Adrenal gland (tissue), 19 donors: ENCODE measurements at places on chromosomes 4 and X. TPM values are rescaled to one million over a fixed set of nuclear protein-coding genes. Genes with fewer than 3 reads are reported as not detected.

DNA sequence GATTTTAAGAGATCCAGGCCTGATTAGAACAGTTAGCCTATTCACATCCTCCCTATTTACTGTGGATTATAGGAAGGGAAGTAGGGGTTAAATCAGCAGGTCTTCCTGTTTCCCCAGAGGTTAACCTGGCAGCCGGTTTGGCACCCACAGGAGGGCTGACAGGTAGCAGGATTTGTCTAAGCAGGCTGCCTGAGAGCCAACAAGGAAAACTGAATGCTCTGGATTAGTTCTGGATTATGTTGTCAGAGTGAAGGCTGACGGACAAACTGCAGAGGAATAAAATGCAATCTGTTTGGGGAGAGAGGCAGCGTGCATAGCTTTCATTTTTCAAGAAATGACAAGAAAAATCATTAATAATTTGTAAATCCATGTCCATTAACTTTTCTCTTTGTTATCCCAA, 397.1 kb upstream of the FAM241A start:
- DNase-seq: no peak

Gene KCNIP4
- 2.6 TPM for total RNA-seq

- DNase-seq: no peak
Measured at GRCh38 chr4:92501456-92501855, 197.7 kb downstream of the GRID2 start.

Gene CCDC149
- 5.2 TPM for total RNA-seq

DNA sequence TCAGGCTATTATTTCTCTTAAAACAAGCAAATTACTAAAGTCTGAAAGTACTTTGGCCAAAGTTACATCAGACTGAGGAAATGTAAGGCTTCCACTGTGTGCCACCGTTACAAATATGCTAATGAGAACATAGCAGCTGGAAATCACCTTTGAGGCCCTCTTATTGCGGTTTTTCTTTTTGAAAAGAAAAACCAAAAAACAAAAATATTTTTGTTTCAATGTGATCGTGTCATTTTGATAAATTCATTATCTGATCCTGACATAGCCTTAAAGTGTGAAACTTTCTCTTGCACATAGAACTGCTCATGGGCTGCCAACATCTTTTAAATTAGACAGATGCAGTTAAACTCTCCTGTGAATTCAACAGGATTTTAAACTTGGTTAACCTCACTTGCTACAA, 2.8 kb upstream of the TIFA start:
- DNase-seq: no peak

DNA sequence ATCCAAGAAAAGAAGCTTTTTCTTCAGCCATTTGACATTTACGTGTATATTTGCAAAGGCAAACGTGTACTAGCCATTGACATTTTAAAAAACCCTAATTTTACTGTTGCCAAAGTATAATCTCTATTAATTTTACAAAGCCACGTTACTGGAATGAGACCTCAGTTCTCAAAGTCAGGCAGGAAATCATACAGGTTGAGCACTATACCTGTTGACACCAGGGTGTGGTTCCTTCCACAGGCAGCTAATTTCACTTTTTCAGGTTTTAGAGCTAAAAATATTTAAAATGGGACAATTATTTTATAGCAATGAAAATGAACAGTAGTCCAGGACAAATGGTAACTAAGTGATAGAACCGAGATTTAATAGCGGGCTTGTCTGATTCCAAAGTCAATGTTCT, 6.5 kb downstream of the RPGR start:
- no peak for DNase-seq

GRCh38 chr4:25635501-25635900, 20.1 kb upstream of the SLC34A2 start:
- no peak for DNase-seq

DNA sequence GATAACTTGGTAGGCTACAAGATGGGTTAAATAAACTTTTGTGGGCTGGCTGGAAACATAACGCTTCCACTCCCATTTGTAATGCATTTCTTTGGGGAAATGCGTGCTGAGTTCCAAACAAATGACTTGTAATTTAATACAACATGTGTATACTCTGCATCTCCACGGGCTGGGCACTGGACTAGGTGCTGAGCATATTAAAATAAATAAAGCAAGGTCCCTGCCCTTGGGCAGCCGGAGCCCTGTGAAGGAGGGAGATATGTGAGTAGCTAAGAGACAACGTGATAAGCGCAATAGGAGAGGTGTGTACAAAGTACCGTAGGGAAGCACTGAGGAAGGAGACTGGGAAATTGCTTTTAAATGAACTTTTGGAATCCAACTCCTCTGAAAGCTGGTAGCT, 147.2 kb upstream of the RBPJ start:
- DNase-seq: no peak

Gene ZCCHC12
- total RNA-seq: not detected

DNA sequence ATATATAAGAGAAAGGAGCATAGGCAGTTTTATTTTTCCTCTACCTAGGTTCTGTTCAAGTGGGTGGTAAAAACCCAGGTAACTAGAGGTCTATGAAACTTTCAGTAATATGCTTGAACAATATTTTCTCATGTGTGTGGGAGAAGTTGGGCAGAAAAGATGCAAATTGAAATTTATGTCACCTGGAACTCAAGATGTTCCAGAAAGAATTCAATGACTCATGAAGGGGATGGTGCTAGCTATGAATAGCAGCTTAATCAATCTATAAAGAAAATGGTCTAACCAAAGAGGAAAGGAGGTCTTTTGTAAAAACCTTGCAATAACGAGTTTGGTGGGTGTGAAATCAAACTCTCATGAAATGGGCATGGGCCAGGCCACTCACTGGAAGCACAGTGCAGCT, 263.8 kb downstream of the INPP4B start:
- no peak for DNase-seq

- DNase-seq: no peak
Measured at GRCh38 chr4:71300964-71301363, 37.9 kb upstream of the SLC4A4 start.

DNA sequence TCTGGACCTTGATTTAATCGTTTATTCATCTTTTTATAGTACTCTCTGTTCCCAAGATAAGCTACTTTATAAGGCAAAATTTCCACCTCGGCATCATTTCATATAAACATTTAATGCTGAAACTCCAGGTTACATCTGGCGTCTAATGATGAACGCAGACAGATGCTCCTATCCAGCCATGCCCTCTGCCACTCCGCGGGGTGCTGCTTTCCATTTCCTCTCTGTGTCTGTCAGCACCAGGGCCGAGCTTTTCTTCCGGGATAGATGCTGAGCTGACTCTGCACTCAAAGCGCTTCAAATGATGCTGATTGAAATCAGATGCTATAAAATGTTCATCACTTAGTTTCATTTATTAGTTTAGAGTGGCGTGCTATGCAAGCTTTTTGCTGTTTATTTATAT, 80.5 kb upstream of the HELT start:
- DNase-seq: no peak

- DNase-seq: no peak
Measured at GRCh38 chr4:26317766-26318165, 3.0 kb upstream of the RBPJ start.

Gene KIT
- total RNA-seq: 2.8 TPM

- DNase-seq: no peak
Measured at GRCh38 chr4:113444386-113444785, 317.2 kb downstream of the CAMK2D start.

Gene COL4A6
- 0.14 TPM for total RNA-seq

Gene MAGEA2
- not detected for total RNA-seq

GRCh38 chr4:181835348-181835747, 407.9 kb upstream of the TENM3 start:
- no peak for DNase-seq

- DNase-seq: no peak
Measured at GRCh38 chr4:74547042-74547441, 102.1 kb downstream of the AREG start.

- DNase-seq: no peak
Measured at GRCh38 chr4:36269101-36269500, 12.3 kb upstream of the DTHD1 start.

- DNase-seq: no peak
Measured at GRCh38 chr4:37882665-37883296, 8.1 kb upstream of the TBC1D1 start.

DNA sequence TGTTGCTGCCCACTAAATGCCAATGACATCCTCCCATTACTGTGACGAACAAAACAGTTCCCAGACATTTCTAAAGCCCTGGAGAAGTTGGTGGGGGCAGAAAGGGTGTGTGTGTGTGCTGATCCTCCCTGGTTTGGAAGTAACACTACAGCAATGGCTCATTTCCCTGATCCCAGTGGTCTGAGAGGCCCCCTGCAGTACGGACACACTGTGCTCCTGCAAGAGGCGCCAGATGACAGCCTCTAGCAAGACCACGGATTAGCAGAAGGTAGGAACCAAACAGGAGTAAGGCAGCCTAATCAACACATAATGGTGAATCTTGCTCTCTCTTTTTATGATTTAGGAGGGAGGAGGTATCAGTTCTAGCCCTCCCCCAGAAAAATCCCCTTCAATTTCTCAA, 49.6 kb downstream of the CHRDL1 start:
- no peak for DNase-seq

DNA sequence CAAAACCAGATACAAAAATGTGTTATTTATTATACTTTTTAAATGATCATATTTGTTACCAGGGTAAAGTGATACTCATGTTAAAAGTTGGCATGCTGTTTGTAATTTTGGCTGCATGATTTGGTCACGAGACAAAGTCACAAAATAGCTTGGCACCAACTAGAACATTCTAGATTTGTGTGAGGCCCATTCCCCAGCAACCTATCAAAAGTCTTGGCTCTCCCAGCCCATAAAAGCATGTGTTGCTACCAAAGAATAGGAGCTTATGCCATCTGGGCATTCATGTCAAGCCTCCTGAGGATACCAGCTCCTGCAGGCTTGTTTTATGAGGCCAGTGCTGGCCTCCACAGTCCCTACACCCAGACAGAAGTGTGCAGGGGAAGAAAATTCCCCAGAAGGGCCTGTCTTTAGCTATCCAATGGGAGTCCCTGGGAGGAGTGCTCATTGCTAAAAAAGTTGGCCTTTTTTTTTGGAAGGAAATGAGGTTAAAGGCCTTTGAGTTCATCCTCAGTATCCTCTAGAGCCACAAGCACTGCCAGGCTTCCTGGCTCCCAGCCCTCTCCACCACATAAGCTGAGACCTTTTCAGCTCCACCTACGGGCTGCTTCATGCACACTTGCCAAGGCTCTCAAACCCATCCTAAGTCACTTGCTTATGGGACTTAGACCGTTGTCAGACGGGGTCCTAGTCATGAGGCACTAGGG, 211.9 kb upstream of the EOLA2 start:
- no peak for DNase-seq

GRCh38 chrX:123303429-123303828, 119.4 kb downstream of the GRIA3 start:
- DNase-seq: no peak

- peak; percentile 93 for DNase-seq
Measured at GRCh38 chr4:2745981-2746806, 9.9 kb downstream of the TNIP2 start.

- no peak for DNase-seq
Measured at GRCh38 chr4:26611885-26612284, 28.0 kb downstream of the TBC1D19 start.

DNA sequence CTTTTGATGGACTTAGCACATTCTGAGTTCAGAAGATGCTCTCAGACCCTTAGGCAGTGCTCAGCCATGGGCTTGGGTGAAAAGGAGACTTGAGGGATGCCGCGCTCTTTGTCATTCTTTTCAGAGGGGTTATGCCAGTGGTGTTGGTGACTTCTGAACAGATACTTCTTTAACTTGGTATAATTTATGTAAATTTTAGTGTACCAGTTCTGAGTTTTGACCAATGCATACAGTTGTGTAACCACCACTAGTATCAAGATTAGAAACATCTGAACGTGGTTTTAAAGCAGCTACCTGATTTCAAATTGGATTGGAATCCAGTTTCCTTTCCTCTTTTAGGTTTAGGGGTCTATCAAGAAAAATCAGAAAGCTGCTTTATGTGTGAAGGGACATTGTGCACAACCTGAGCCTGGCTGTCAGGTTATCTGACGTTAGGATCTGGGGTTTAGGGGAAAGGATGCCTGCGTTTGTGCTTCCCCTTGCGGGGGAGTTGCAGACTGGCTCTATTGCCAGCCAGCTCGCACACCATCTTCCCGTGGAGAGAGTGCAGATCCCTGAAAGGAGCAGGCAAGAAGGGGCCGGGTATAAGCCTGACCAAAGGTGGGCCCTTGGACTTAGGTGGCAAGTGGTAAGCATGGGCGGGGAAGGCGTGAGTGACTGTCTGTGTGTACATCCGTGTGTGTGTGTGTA, 19.0 kb downstream of the SMS start:
- no peak for DNase-seq

- no peak for DNase-seq
Measured at GRCh38 chr4:114561590-114561989, 37.0 kb upstream of the UGT8 start.
